ENCODE measurements at places on chromosomes 2 and 18.

GRCh38 chr18:74715306-74715705 is 117.6 kb downstream of the ZNF407 start:
- DNase-seq: no peak

- no peak for DNase-seq
These were observed 5.3 kb upstream of the NEU4 start for GRCh38 chr2:241803387-241804325.

GRCh38 chr2:142130111-142131009 is 456 bp downstream of the LRP1B start:
- no peak for DNase-seq

GRCh38 chr2:42073739-42074503 is 26.1 kb downstream of the PKDCC start:
- DNase-seq: no peak

DNA sequence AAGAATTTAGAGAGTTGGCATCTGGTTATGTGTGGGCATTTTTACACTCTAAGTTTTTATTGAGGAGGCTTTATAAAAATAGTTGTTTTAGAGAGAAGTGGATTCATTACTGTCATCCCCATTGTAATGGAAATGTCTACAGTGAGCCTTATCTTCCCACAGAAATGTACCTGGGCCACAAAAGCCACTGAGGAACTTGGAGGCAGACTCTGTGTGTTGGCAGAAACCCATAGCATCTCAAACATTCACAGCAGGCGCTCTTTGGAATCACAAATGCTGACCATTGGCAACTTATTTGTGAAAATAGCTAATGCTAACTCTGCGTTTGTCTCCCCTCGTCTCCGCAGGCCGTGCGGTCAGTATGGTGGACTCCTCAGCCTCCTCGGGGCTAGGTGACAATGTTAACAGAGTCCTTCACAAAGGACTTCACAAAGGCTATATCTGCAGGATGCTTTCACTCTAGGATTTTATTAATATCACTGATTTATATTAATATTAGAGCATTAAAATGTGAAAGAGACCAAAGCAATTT is 689.1 kb upstream of the POU3F3 start:
- no peak for DNase-seq

- no peak for DNase-seq
These were observed 896 bp upstream of the SLC8A1 start for GRCh38 chr2:40452786-40453185.

DNA sequence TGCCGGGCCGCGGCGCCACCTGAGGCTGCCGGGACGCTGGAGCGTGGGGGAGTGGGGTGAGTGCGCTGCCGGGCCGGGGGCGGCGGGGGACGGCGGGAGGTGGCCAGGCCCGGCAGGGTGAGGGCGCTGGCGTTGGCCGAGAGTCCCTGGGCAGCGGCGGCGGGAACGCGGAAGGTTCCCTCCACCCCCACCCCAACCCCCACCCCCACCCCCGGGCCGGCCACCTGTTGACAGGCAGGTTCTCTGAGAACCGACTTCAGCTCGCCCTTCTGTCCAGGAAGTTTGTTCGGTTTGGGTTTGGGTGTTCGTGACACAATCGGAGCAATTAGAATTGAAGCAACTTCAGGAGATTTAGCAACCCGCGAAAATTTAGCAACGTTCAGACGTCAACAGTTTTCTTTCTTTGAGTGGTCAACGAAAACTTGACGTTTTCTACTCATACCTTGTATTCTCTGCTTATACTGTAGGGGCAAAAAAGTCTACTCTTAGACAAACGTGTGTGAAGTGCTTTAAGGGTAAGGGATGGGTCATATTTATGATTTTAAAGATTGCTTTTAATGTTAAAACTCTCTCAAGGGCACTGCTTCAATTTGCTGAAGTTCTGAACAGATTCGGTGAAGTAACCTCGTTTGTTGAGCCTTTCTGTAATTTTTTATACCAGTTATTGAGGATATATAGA is 9.3 kb downstream of the OTX1 start:
- DNase-seq: no peak

DNA sequence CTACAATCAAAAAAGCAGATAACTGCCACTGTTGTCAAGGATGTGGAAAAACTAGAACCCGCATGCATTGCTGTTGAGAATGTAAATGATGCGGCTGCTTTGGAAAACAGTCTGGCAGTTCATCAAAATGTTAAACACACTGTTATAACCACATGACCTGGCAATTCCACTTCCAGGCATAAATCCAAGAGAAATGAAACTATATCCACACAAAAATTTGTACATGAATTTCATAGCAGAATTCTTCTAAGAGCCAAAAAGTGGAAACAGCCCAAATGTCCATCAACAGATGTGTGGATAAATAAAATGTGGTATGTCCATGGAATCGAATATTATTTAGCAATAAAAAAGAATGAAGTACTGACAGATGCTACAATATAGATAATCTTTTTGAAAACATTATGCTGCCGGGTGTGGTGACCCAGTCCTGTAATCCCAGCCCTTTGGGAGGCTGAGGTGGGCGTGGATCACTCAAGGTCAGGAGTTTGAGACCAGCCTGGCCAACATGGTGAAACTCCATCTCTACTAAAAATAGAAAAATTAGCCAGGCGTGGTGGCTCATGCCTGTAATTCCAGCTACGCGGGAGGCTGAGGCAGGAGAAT is 32.0 kb downstream of the ERCC3 start:
- no peak for DNase-seq
